Naive thymus-derived CD4-positive, alpha-beta T cell (primary cell): ENCODE measurements at places on chromosomes 7 and 10.

DNA sequence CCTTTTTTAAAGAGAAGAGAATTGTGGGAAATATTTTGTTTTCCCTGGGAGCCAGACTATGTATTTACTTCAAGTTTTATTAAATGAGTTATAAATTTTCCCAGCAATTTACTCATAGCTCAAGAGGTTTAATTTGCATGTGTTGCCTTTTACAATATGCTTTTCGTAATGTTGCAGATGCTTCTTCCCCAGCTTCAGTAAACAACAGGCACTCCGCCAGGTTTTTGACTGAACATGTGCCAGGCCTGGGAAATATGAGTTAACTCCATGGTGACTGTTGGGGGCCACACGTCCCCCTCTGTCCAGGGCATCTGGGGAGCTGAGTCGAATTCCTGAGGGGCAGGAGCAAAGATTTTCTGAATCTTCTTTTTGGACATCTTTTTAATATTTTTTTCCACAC lies 545.7 kb downstream of the LRMDA start:
- DNase-seq, result no peak

- DNase-seq, result no peak
Observed at GRCh38 chr7:112211348-112211907, 4.9 kb downstream of the ZNF277 start.

- no peak for DNase-seq
Observed at GRCh38 chr10:129958629-129959543, 5.2 kb downstream of the EBF3 start.

DNA sequence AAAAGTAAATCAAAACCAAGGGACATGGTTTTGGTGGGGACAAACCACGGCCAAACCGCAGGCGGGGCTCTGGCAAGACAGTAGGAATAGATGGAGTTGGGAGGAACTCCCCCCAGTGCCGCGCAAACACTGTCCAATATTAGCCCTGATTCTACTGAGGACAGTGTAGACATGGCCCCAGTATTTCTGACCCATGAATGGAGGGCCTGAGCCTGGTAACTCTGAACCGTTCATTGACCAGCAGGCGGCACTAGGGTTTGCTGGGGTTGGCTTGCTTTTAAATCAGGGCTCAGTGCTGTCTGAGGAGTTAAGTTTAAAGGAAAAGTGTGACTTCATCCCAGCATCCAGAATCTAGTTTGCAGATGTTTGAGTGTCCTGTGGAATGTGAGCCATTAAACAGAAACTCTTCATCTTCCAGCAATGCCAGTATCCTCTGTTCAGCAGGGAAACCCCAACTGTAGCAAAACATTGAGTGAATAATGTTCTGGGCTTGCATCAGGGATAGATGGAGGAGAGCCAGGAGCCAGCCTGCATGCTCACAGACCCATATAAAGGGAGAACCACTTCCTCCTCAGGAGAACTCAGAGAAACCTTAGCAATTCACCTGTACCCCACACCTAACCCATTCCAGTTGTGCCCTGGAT lies 147.4 kb upstream of the PRSS58 start:
- DNase-seq, result no peak

DNA sequence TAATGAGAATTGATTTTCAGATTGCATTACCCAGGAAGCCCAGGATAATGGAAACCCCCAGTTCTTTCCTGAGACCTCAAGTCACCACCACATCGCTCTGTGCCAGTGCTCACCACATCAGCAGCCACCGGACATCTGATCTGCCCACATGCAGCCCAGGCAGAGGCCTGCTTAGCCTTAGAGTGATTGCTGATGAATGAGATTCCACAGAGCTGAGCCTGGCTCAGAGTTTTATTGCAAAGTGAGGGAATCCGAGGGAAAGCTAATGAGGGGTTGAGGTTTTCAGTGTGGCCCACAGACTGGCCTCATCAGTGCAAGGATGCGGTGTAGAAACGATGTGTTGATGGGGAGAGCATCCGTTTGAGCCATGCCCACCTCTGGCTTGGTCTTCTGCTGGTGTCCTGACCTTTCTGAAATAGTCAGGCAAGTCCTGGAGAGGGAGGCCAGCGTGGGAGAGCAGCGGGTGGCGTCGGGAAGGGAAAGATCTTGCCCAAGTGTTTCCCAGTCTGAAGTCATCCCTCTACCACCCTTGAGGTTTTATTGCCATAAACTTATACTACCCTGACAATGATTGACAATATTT lies 120.3 kb downstream of the ITIH5 start:
- no peak for DNase-seq

DNA sequence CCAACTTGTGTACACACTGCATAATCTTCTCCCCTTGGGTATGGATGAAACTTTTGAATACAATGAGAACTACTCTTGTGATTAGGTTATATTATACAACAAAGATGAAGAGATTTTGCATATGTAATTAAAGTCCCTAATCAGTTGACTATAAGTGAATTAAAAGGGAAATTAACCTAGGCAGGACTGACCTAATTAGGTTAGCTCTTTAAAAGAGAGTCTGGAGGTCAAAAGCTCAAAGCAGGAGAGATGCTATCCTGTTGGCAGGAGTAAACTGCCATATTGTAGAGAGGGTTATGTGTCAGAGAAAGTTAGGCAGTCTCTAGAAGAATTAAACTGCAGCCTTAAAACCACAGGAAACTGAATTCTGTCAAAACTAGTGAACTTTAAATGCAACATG lies 29.4 kb downstream of the HGF start:
- DNase-seq, result no peak

GRCh38 chr7:141452911-141453310 lies 98.3 kb upstream of the AGK start:
- DNase-seq, result no peak

DNA sequence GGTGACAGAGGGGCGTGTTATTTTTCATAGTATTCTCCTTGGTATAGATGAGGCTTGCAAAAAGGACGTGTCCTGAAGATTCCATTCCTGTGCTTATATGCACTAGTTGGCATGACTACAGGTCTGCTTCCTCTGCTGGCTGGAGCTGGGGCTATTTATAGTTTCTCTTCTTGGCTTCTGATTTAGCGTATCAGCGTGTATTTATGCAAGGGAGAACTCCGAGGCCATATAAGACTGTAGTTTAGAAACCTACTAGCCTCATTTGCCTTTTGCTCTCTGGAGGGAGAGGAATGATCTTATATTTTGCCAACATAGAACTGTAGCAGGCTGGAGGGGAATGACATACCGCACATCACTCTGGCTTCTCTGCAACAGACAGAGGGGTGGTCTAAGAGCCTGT lies 39.7 kb downstream of the CACNB2 start:
- DNase-seq, result no peak

- DNase-seq, result no peak
Observed at GRCh38 chr10:107473225-107473624, 308.7 kb upstream of the SORCS1 start.

DNA sequence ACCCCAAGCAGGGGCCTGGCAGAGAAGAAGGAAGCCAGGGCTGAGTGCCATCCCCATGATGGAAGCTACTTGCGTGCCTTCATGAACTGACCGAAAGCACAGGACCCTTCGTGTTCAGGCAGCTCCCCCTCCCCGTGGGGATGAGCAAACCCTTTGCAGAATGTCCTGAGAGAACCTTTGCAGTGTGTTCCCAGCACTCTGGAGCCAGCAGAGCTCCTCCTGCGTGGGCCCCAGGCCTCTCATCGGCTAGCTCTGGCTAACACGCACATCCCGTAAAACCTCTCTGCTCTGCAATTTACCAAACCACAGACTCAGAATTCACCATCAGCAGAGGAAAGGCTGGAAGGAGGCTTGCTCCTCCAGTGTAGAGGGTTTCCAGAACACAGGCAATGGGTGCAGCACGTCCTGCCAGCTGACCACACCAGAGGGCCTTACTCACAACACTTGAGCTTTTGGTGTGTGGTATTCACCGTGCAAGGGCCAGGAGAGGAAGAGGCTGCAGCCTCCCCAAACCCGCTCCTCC lies 3.1 kb downstream of the SH3PXD2A start:
- DNase-seq, result no peak

DNA sequence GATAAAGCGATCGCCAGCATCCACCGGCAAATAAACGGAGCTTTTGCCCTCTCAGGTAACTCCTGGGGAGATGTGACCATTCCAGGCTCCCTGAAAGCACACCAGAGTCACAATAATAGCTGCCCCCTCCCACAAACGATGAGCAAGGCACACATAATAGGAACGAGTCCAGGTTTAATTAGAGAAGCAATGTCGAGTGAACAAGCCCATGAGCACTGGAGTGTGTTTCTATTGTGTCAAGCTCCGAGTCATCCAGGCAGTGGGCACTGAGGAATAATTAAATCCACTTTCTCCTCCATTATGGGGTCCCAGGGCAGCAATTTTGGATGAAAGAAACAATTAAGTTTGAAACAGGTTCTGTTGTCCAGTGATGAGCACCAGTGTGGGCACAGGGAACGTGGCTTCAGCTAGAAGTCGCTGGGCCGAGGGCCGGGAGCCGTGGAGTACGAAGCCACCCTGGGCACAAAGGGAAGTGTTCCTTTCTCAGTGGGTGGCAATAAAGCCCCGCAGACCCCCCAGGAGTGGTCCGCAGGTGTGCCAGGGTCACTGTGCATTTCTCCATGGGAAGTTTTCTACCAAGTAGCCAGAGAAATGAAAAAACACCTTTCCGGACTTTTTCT lies 12.0 kb downstream of the PNLIPRP2 start:
- DNase-seq, result no peak

GRCh38 chr7:128102490-128103291 lies 71.5 kb upstream of the LRRC4 start:
- no peak for DNase-seq

DNA sequence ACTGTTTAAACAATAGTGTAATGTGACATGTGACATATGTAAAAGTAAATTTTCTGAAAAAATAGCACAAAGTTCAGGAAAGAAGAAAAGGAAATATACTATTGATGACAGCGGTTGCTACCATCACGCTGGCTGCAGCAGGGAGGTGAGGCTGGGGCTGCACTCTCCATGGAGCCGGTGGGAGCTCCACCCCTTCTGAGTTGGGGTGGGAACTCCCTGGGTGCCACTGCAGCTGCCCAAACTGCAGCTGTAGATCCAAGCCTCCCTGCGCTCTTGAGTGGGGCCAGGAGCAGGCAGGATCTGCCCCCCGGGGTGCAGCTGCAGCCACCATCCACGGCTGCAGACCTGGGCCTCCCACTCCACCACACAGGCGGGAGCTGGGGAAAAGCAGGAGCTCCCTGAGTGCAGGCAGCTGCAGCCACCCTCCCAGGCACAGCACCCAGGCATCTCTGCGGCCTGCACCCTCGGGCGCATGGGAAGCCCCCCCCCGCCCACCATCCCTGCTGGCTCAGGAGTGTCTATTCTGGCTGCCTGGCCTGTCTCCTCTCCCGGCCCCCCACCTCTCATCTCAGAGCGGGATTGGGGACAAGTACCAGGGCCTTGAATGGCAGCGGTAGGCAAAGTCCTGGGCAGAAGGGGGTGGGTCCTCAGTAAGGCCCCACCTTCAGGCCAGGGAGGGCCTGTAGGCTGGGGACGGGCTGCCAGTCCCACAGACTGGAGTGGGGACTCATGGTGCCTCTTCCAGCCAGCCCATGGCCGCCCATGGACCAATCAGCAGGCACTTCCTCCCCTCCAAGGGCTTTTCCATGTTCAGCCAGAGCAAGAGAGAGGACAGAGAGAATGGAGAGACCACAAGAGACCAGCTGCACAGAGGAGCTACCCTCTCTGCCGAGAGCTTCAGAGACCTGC lies 50.1 kb downstream of the TNS3 start:
- no peak for DNase-seq

DNA sequence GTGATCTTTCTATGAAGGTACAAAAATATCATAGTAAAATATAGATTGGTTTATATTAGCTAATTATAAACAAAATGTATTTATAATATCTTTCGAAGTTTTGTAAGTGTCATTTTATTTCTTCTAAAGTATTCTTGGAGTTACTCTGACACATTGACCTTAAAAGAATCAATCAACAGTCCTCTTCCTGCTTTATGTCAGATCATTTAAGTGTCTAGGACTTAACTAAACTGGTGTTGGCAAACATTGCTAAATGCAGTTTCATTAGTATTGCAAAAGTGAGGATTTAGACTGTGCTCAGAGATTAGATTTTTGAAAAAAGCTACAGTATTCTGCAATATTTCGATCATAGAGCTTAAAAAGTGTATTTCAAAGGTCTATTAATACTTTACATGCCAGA lies 10.3 kb downstream of the GLCCI1 start:
- DNase-seq, result no peak

DNA sequence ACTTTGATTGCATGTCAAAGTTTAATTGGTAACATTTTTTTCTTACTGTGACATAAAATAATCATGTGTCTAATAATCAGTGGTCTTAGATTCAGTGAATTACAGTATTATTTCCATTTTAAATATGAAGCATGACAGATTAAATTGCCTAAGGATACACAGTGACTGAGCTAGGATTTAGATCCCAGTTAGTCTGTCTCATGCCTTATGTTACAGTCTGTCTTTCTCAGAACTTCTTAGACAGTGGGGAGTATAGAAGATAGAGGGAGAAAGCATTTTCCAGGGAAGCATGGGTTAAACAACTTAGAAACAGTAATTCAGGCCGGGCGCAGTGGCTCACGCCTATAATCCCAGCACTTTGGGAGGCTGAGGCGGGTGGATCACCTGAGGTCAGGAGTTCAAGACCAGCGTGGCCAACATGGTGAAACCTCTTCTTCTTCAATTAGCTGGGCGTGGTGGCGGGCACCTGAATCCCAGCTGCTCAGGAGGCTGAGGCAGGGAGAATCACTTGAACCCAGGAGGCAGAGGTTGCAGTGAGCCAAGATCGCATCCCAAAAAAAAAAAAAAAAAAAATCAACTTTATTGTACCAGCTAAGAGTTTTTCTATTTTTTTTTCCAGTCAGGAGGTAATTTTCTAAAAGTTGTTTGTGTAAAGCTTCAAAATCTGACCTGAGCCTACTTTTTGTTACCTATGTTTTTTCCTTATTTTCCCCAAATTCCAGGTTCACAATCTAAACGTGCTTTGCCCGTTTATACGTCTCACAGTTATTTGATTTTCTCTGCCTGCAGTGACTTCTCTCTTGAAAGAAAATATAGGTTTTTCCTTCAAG lies 3.3 kb downstream of the CASD1 start:
- no peak for DNase-seq

GRCh38 chr7:105805447-105806019 lies 70.9 kb downstream of the ATXN7L1 start:
- DNase-seq, result no peak

GRCh38 chr10:86263209-86263608 lies 103.4 kb downstream of the GRID1 start:
- no peak for DNase-seq

DNA sequence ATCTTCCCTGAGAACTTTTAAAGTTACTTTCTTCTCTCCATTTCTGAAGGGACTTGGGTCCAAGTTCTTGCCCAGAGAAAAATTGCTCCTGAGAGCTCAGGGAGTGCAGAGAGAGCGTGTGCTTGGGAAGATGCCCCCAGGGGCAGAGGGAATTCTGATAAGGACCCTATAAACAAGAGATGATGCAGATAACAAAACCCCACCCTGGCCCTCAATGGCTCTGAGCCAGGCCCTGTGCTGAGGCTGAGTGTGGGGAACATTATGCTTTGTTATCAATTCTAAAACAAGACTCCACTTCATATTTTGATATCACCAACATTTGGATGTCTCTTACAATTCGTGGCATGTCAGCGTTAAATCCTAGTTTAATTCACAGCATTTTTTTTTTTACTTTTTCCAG lies 34.4 kb upstream of the HABP2 start:
- DNase-seq, result no peak
